ENCODE measurements at places on chromosomes 3 and 15. TPM values are rescaled to one million over a fixed set of nuclear protein-coding genes. Genes with fewer than 3 reads are reported as not detected.

GRCh38 chr3:172227340-172228035 is 188.1 kb downstream of the FNDC3B start:
- H3K4me3 ChIP-seq = no peak overlapping the region
- DNase-seq = no peak
- peaks cover 1% of the 10 kb centered on the region for H3K4me1 ChIP-seq
- no peaks in the 10 kb centered on the region for H3K27me3 ChIP-seq
- H3K36me3 ChIP-seq = no peaks in the 10 kb centered on the region

GRCh38 chr3:33377931-33378330 is 62.3 kb downstream of the UBP1 start:
- DNase-seq = no peak
- H3K4me3 ChIP-seq = no peak overlapping the region
- no peak overlapping the region for H3K27ac ChIP-seq
- no peaks in the 10 kb centered on the region for H3K4me1 ChIP-seq
- H3K27me3 ChIP-seq = no peaks in the 10 kb centered on the region

Gene MAGEF1
- 56.7 TPM for total RNA-seq

Gene PPIP5K1
- total RNA-seq = 24.3 TPM

GRCh38 chr3:98735761-98736269 is 27.3 kb upstream of the ST3GAL6 start:
- no peak overlapping the region for H3K4me3 ChIP-seq
- H3K4me1 ChIP-seq = peaks cover 6% of the 10 kb centered on the region
- no peak overlapping the region for H3K27ac ChIP-seq
- no peak for DNase-seq
- H3K27me3 ChIP-seq = peaks cover 8% of the 10 kb centered on the region
- H3K36me3 ChIP-seq = no peaks in the 10 kb centered on the region

GRCh38 chr3:72628065-72628464 is 220.2 kb downstream of the SHQ1 start:
- no peak overlapping the region for H3K27ac ChIP-seq
- DNase-seq = no peak
- no peak overlapping the region for H3K4me3 ChIP-seq
- no peaks in the 10 kb centered on the region for H3K36me3 ChIP-seq

DNA sequence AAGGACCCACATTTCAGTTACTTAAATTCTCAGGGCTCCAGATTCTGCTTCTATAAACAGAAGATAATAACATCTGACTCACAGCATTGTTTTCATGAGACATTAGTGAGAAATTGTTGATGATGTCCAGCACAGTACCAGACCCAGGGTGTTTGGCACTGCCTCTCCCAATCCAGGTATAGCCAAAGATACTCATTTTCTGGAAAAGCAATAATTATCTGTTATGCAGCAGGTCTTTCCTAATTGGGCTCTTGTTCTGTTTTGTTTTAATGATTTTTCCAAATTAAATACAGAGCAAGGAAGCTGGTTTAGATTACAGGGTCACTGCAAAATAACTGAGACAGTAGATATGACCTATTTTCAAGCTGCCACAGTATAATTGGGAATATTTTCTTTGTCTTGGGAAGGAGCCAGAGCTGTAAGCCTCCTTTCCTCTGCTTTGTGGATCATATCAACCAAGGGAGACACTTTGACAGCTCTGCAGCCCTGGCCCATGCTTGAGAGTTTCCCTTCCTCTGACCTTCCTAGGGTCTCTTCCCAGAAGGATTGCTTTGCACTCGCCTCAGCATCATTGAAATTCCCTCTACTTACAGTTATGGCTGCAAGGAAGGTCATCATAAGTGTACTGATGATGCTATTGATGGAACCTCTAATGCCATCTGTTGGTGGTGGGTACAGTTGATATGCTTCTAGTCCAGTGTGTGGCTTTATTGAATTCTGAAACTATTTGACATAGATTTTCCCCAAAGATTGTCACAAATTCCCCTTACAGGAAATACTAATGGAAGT is 522.4 kb upstream of the ADAMTS9 start:
- no peaks in the 10 kb centered on the region for H3K4me1 ChIP-seq
- no peaks in the 10 kb centered on the region for H3K36me3 ChIP-seq
- no peak overlapping the region for H3K4me3 ChIP-seq
- H3K27me3 ChIP-seq = no peaks in the 10 kb centered on the region
- DNase-seq = no peak

DNA sequence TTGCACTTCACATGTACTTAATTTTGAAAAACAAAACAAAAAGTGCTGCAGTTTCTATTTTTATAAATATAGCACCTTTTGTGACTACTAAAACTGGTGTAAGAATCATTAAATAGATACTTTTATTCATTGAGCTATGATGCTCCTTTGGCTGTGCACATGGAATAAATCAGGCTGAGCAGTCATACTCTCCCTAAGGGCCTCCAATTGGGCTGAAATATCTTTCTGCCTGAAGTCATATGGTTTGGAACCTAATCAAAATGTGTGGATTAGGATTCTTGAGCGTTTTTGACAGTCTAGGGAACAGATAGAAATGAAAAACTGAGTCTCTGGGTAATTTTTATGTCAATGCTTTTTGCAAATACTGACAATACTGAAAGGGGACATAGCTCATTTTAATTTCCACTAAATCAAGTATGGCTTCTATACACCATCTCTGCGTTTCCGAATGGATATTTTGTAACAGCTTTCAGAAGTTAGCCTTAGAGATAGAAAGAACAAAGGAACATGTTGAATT is 392.2 kb upstream of the ROBO1 start:
- H3K36me3 ChIP-seq = no peaks in the 10 kb centered on the region
- no peak overlapping the region for H3K27ac ChIP-seq
- no peaks in the 10 kb centered on the region for H3K27me3 ChIP-seq
- H3K4me1 ChIP-seq = no peaks in the 10 kb centered on the region
- H3K4me3 ChIP-seq = no peak overlapping the region

Gene SOX14
- 0.21 TPM for total RNA-seq

Gene CPNE9
- 4.4 TPM for total RNA-seq

DNA sequence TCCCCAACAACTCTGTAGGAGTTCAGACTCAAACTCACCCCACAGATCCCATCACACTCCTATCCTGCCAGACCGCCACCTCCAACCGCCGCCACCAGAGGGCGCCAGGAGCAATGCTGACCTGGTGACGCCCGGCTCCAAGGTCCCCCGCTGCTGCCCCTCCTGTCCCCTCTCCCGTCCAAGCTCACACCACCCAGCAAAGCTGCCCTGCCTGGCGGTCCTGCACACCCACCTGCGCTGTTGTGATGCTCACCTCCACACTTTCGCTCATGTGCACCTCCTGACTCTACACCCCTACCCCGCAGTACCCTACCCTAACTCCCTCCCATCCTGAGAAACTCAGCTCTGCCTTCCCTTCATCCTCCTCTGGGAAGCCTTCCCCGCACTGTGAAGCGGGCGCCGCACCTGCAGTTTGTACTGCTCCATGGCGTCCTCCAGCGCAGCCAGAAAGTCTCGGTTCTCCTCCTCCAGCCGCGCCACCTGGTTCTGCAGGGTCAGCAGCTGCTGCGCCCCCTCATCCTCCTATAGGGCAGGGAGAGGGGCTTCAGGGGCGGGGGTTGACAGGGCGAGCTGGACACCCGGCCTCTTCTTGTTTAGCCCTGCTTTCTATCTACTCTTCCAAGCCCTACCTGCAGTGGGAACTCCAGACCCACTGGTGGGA is 7.9 kb downstream of the KIF7 start:
- H3K27ac ChIP-seq = no peak overlapping the region
- H3K36me3 ChIP-seq = peaks cover 20% of the 10 kb centered on the region
- H3K27me3 ChIP-seq = no peaks in the 10 kb centered on the region
- peak; percentile 39 for DNase-seq
- peak overlapping the region; percentile 17 for H3K4me3 ChIP-seq
- H3K4me1 ChIP-seq = no peaks in the 10 kb centered on the region

- no peaks in the 10 kb centered on the region for H3K27me3 ChIP-seq
- no peaks in the 10 kb centered on the region for H3K36me3 ChIP-seq
- 0 out of 2 replicates have a peak, but pooled peaks cover 3% of the 10 kb centered on the region for H3K4me1 ChIP-seq
- no peak overlapping the region for H3K27ac ChIP-seq
- no peak for DNase-seq
Measured at GRCh38 chr15:52481915-52482314, 46.8 kb downstream of the MYO5A start.

Gene MCF2L2
- total RNA-seq = 13.7 TPM

GRCh38 chr3:197495999-197496745 is 59.6 kb downstream of the BDH1 start:
- no peaks in the 10 kb centered on the region for H3K4me1 ChIP-seq
- H3K27me3 ChIP-seq = no peaks in the 10 kb centered on the region
- H3K36me3 ChIP-seq = no peaks in the 10 kb centered on the region
- DNase-seq = no peak
- H3K4me3 ChIP-seq = no peak overlapping the region
- no peak overlapping the region for H3K27ac ChIP-seq

- H3K36me3 ChIP-seq = no peaks in the 10 kb centered on the region
- DNase-seq = no peak
- no peak overlapping the region for H3K4me3 ChIP-seq
- H3K27ac ChIP-seq = no peak overlapping the region
- peaks cover 3% of the 10 kb centered on the region for H3K4me1 ChIP-seq
Measured at GRCh38 chr3:139655909-139656595, 21.7 kb downstream of the NMNAT3 start.

- no peaks in the 10 kb centered on the region for H3K36me3 ChIP-seq
- no peak overlapping the region for H3K27ac ChIP-seq
- DNase-seq = no peak
- H3K27me3 ChIP-seq = no peaks in the 10 kb centered on the region
- H3K4me3 ChIP-seq = no peak overlapping the region
Measured at GRCh38 chr3:6281662-6282061, 579.3 kb upstream of the GRM7 start.

GRCh38 chr15:79948761-79949160 is 22.2 kb downstream of the BCL2A1 start:
- H3K27me3 ChIP-seq = no peaks in the 10 kb centered on the region
- no peaks in the 10 kb centered on the region for H3K36me3 ChIP-seq
- no peak overlapping the region for H3K4me3 ChIP-seq
- DNase-seq = no peak
- no peak overlapping the region for H3K27ac ChIP-seq

Gene UQCC5
- 39.3 TPM for total RNA-seq

Gene SOX2
- total RNA-seq = 247 TPM

- DNase-seq = no peak
- no peaks in the 10 kb centered on the region for H3K27me3 ChIP-seq
- no peak overlapping the region for H3K27ac ChIP-seq
Measured at GRCh38 chr15:80730387-80730786, 35.3 kb downstream of the ABHD17C start.

DNA sequence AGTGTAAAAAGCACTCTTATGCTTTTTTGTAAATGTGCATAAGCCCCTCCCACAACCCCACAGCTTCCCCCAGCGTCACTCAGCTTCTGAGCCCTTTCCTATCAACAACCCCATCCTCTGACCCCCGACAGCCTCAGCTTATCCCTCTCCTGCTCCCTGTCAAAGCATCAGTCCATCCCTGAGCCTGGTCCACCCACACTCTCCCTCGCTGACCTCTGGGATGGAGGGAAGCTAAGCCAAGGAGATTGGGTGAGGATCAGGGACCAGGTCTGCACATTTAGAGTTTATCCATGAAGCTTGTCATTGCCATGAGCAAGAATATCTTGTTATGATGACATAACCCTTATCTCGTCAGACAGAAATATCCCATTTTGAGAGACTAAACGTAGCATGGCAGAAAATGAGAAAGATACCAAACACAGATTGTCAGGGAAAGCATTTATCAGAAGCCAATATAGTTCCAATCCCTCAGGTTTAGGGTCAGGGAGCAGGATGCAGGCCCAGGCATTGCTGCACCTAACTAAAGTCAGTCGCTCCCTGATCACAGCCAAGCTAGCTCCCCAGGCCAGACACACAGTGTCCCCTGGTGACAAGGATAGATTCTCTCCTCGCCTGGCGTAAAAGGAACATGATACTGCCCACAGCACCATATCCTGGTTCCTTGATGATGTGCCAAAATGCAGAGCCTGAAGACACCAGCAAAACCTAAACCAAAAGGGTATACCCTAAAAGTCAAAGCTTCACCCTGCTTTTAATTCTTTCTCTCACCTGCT is 66.9 kb downstream of the DCLK3 start:
- H3K36me3 ChIP-seq = no peaks in the 10 kb centered on the region
- DNase-seq = no peak
- H3K27me3 ChIP-seq = no peaks in the 10 kb centered on the region
- 0 out of 2 replicates have a peak, but pooled peaks cover 2% of the 10 kb centered on the region for H3K4me1 ChIP-seq
- no peak overlapping the region for H3K27ac ChIP-seq

DNA sequence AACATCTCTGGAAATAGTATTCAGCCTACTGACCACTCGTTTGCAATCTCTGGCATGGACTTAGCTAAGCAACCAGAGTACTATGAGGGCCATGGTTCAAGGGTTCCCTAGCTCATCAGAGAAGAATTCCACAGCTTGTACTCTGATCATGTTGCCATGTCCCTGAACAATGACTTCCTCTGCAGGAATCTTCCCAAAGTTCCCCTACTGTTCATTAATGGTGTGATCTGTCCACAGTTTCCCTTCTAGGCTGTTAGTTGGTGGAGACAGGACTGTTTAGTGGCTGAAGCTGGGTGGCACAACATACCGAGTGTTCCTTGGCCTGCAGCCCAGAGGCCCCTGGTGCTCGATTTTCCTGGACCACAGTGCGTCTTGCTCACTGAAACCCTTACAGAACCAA is 44.4 kb upstream of the GALNT15 start:
- no peak overlapping the region for H3K4me3 ChIP-seq
- no peaks in the 10 kb centered on the region for H3K36me3 ChIP-seq
- no peak for DNase-seq
- no peaks in the 10 kb centered on the region for H3K4me1 ChIP-seq
- H3K27ac ChIP-seq = no peak overlapping the region
- H3K27me3 ChIP-seq = no peaks in the 10 kb centered on the region

DNA sequence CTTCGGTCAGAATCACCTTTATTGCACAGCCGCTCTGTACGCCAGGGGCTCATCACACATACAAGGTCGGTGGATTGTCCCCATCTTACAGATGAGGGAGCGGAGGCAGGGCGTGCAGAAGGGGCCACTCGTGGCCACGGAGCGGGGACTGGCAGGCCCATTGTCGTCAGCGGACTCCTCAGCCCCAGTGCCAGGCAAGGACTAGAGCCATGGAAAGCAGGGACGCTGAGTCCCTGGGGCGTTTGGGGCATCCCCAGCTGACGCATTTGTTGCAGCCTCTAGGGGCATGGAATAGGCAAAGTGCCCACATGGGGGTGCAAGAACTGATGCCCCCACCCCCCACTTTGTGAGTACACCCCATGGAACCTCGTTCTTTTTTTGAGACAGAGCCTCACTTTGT is 29.8 kb upstream of the FURIN start:
- no peak for DNase-seq
- no peaks in the 10 kb centered on the region for H3K36me3 ChIP-seq
- H3K27me3 ChIP-seq = no peaks in the 10 kb centered on the region

DNA sequence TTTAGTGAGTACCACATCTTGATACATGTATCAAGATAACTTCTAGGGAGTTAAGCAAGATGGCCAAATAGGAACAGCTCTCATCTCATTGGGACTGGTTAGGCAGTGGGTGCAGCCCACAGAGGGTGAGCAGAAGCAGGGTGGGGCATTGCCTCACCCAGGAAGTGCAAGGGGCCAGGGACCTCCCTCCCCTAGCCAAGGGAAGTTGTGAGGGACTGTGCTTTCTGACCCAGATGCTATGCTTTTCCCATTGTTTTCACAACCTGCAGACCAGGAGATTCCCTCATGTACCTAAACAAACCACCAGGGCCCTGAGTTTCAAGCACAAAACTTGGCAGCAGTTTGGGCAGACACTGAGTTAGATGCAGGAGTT is 665.0 kb upstream of the CBLB start:
- H3K4me1 ChIP-seq = no peaks in the 10 kb centered on the region
- no peak overlapping the region for H3K27ac ChIP-seq
- no peaks in the 10 kb centered on the region for H3K36me3 ChIP-seq
- H3K4me3 ChIP-seq = no peak overlapping the region
- DNase-seq = no peak

GRCh38 chr3:134998855-134999254 is 203.8 kb downstream of the EPHB1 start:
- DNase-seq = no peak
- H3K27me3 ChIP-seq = no peaks in the 10 kb centered on the region
- no peaks in the 10 kb centered on the region for H3K4me1 ChIP-seq
- H3K27ac ChIP-seq = no peak overlapping the region
